A172 (cell line): ENCODE measurements at places on chromosomes 2 and 18. TPM values are rescaled to one million over a fixed set of nuclear protein-coding genes. Genes with fewer than 3 reads are reported as not detected.

- peak; percentile 34 for DNase-seq
These were observed 60.1 kb upstream of the YWHAQ start for GRCh38 chr2:9690716-9691498.

DNA sequence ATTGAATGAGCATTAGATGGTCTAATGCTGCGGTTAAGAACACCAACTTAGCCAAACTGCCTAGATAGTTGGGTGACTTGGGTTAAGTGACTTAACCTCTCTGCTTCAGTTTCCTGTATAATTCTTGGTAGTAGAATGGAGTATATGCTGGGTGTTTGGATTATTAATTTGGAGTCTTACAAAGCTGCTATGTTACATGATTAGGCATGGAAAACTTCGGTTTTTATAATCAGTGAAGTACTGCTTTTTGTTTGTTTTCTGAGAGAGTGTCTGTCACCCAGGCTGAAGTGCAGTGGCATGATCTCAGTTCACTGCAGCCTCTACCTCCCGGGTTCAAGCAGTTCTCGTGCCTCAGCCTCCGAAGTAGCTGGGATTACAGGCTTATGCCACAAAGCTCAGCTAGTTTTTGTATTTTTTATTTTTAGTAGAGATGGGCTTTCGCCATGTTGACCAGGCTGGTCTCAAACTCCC lies 4.5 kb downstream of the RPL37A start:
- no peak for DNase-seq

GRCh38 chr18:79902075-79902474 lies 49.4 kb downstream of the SLC66A2 start:
- no peak for DNase-seq

DNA sequence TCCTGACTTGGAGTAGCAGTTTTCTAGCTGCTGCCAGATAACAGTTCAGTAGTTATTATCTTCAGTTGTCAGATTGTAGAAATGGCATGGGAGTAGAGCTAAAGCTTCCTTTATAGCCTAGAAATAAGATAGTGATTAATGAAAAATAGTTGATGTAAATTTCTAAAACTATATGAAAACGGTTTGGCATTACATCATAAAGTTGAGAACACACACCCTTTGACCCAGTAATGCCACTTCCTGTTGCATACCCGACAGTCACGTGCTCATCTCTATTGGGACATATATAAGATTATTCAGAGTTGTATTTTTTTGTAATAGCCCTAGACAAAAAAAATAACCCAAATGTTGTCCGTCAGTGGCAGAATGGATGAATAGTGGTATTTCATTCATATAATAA lies 39.4 kb upstream of the ASB1 start:
- no peak for DNase-seq

- peak; percentile 78 for DNase-seq
These were observed 146.0 kb upstream of the SOX11 start for GRCh38 chr2:5546181-5546580.

DNA sequence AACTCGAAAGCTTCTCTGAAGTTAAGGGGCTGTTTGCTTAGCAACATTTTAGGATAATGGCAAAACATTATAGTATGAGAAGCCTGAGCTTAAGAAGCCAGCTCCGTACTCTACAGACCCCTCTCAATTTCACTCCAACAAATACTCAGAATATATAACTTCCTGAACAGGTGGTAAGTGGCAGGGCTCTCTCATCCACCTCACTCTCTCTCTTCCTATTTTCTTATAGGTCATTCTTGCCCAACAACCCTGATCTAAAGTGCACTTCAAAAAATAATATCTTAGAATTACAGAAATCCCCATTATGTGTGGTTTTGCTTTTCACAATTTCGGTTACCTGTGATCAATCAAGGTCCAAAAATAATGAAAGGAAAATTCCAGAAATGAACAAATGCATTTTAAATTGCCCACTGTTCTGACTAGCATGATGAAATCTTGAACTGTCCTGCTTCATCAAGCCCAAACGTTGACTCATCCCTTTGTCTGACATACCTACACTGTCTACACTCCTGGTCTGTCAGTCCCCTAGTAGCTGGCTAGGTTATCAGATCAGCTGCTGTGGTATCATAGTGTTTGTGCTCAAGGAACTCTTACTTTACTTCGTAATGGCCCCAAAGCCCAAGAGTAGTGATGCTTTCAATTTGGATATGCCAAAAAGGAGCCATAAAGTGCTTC lies 122.8 kb upstream of the COL5A2 start:
- no peak for DNase-seq

GRCh38 chr2:129896226-129897100 lies 83.0 kb upstream of the RAB6C start:
- DNase-seq: no peak

- DNase-seq: no peak
These were observed 37.8 kb upstream of the IKZF2 start for GRCh38 chr2:213189001-213189899.

- no peak for DNase-seq
These were observed 226.2 kb downstream of the KCNS3 start for GRCh38 chr2:18104595-18105224.

- DNase-seq: no peak
These were observed 11.9 kb downstream of the ADCYAP1 start for GRCh38 chr18:916562-916961.

DNA sequence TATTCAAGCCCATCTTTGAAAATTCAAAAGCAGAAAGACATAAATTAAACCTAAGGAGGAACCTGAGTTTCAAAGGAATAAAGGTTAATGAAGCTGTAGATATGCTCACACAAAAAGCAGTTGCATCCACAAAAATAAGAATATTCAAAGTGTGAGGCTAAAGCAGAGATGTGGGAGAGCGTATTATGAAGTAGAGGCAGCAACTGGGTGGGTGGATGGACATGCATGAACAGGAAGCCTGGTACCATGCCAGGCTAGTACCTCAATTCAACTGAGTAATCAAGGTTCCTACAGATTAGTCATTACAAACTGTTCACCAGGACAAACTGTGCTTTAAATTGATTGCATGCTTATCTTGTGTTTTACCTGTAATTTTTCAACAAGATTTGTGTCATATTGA lies 330.0 kb upstream of the PKDCC start:
- DNase-seq: no peak

DNA sequence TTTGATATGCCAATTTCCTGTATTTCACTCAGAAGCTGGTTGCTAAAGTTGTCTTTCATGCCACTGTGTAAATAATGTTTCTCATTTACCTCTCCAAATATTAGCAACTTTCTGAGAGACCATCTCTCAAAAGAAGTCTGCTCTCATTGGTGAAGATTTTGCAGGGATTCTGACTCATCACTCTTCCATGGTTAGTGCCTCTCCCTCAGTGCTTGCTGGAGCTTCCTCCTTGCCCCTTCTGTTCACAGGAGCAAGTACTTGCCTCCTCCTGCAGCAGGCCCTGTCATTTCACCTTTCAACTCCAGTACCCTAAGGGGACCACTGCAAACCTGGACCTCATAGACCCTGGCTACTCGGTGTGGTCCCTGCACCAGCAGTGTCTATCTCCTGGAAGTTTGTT lies 168.8 kb downstream of the ZNF385B start:
- no peak for DNase-seq

The ZNF892 gene
- total RNA-seq: 0.41 TPM in 1 of 2 replicates, not detected in the other

The HAUS1 gene
- total RNA-seq: 45.4 and 50.3 TPM in 2 replicates
